ENCODE measurements at places on chromosomes 13 and 19.

- no peak for DNase-seq
Observed at GRCh38 chr13:65585346-65585745, 1644.8 kb downstream of the PCDH9 start.

DNA sequence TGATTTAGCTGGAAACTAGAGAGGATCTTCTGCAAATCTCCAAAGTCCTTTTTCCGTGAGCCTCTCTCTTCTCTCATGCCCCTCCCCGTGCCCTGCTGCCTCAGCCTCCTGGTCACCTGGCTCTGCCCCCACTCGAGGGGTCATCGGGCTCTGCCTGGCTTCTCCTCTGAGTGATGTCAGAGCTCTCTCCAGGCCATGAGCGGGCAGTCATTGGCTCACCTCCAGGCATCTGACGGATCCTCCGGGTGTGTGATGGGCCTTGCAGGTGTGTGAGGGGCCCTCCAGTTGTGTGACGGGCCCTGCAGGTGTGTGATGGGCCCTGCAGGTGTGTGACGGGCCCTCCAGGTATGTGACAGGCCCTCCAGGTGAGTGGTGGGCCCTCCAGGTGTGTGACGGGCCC, 10.3 kb upstream of the GAS6 start:
- no peak for DNase-seq

DNA sequence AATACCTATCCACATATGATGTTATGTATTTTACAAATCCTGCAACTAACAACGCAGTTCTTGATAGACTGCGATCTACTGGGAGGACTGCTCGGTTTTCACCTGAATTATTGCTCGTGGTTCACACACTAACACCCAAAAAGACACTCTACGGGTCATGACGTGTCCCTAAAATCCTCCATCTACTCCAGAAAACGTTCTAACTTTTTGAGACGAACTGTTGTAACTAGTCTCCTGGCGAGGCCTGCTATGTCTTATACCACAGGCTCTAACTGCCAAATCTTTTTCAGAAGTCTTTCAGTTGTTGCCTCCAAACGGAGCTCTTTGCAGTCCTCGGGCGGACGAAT, 108.2 kb downstream of the KCNRG start:
- DNase-seq, result no peak

DNA sequence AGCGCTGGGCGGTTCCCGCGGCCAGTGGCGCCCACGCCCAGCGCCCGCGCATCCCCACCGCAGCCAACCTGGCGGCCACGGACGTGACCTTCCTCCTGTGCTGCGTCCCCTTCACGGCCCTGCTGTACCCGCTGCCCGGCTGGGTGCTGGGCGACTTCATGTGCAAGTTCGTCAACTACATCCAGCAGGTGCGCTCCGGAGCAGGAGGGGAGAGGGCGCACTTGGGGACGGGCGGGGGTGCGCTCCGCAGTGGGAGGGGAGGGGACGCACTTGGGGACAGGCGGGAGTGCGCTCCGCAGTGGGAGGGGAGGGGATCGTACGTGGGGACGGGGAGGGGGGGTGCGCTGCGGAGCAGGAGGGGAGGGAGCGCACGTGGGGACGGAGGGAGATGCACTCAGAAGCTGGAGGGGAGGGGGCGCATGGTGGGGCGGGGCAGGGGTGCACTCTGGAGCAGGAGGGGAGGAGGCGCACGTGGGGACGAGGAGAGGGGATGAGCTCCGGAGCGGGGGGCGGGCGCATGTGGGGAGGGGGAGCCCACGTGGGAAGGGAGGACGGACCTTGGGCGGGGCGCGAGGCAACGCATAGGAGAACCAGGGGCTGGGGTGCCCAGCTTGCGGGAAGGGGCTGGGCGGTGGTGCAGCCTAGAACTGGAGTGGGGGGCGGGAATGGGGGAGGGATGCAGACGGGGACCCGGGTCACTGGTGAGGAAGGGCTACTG, 1.5 kb downstream of the KISS1R start:
- DNase-seq, result no peak

DNA sequence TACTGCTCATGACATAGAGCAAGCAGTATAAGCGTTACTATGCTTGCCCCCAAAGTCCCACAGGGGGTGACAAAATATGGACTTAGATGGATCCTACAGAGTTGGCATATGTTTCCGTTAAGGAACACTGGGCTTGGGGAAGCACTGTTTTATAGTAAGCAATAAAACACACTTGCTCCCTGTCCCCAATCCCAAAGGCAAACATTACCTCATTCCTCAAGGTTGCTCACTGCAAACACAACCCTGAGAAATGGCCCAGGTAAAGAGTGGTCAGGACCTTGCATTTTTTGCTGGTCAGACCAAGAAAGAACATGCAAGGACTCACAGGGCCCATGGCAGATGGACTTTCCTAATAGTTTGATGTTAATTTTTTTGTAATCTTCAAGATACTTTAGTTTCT, 32.3 kb downstream of the UGGT2 start:
- no peak for DNase-seq

DNA sequence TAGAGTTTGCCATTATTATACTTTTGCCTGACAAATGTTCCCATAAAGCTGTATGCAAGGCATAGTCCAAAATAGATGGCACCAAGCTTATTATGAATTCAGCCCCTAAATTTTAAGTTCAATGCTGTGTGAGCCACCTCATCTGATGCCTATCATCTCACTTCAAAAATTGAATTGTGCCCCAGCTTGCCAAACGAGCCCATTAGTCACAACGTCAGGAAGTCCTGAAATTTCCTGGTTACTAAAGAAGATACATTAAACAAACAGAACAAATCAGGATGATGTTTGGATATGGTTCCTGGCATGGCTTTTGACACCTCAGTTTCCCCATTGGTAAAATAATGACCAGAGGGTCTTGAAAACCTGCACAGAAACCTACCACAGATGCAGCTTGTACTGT, 147.5 kb upstream of the SOX21 start:
- no peak for DNase-seq

DNA sequence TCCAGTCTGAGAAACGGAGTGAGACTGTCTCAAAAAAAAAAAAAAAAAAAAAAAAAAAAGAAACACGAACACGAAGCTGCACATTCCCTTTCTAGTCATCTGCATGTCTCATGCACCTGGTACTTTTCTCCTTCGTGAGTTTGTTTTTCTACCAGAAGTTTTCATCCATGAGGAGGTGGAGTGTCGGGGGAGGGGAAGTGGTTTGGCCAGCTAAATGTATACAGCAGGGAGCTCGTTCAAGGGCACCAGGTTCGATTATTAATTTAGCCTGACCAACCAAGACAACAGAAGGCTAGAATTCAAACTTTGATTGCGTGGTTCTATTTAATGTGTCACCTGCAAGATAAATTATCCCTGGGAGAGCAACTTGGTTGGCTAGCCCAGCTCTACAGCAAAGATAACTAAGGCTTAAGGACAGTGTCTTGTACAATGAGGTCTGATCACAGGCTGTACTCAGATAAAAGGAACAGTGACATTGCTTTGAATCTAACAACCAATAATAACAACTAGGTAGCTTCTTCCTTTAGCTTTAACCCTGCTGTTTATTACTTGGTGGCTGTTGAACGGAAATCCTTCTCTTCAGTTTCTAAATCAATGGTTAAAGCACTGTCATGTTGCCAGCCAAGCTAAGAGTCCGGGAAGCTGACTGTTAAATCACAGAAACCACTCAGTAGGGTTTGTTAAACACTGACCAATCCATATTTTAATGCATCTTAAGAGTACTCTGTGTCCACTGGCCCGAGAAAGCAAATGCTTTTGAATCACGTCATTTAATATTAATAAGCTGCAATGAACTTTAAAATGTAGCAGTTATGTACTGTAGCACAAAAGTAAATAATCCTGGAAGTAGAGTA, 98.4 kb upstream of the STARD13 start:
- no peak for DNase-seq

- DNase-seq, result no peak
Observed at GRCh38 chr13:94330552-94331071, 148.9 kb downstream of the DCT start.

DNA sequence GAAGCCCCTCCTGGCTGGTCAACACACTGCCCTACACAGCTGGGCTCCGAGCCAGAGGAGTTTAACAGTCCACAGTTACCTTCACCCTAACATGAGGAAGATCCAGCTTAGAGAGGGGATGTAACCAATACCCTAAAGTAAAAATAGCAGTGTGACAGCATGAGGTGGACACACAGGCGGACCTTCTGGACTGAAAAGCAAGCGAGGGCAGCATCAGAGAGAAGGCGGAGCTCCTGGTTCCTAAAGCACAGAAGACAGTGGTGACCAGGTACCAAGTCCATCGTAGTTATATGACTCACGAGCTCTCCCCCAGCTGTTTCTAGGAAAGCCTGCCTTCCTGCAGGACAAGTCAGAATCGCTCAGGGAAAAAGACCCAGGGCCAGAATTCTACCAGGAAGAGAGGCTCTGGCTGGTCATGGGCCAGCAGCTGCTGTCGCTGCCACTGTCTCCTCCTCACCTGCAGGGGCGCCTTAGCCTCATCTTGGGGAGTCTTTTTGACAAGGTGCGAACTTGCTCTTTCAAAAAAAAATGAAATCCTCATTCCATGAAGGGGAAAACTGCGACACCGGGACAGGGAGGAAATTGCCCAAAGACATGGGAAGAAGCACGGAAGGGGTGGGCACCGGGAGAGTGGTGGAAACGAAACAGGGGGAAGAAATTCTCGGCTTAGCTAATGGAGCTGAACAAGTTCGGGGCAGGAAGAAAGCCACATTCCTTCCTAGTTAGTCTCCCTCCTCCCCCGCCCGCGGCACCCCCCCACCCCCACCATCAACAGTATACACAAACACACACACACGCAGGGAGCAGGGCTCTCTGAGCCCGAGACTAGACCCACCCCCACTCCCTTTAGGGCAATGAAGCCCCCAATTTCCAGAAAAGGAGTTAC, 1.7 kb downstream of the ELL start:
- DNase-seq, result no peak

DNA sequence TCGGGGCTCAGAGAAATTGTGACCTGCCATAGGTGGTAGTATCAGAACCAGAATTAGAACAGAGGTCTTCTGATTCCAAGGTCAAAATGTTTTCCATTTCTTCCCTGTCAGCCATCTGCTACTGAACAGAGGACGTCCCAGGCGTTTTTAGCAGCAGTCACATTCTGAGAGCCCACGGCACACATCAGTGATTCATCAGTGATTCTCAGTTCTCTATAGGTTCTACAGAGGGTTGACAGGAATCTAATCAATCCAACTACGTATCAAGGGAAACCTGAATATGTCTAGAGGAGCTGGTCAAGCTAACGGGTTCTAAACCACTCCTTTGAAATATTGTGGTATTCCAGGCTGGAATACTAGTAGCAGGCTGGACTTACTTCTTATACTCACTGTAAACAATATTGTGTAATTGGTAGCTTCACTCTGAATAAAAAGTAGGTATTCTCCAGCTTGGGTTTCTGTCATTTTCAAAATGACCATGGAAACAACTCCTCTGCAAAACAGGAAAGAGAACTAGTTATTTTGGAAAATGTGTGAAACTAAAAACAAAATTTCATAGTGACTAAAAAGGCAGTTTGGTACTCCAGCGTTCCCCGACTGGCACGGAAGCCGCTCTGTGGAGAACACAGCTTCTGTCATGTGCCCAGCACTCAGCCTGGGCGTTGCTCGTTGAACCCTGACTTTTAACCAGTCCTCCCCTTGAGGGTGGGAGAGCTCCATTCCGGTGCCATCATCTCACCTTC, 43.2 kb downstream of the FLT3 start:
- no peak for DNase-seq

- DNase-seq, result no peak
Observed at GRCh38 chr19:18379803-18380747, 5.9 kb upstream of the GDF15 start.

- DNase-seq, result no peak
Observed at GRCh38 chr19:55585658-55586339, 5.2 kb upstream of the ZNF579 start.

- no peak for DNase-seq
Observed at GRCh38 chr19:28840891-28841290, 372.1 kb downstream of the UQCRFS1 start.

- peak; percentile 78 for DNase-seq
Observed at GRCh38 chr19:53868892-53869804, 1.5 kb downstream of the MYADM start.

DNA sequence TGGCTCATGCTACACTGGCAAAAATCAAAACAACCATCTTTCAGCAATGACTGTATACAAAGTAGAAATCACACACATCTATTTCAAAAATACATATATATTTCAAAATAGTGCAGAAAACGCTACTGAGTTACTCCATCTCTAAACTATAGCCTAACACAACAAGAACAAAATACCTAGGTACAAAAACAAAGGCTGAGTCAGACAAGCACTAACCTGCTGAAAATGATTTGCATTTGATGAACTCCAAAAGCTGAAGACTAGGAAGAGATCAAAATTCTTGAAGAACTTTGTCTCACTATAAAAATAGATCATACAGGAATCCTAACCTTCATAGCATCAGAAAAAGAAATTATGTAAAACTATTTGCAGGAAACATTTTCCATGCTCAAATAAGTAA, 381.6 kb downstream of the EFNB2 start:
- DNase-seq, result no peak

DNA sequence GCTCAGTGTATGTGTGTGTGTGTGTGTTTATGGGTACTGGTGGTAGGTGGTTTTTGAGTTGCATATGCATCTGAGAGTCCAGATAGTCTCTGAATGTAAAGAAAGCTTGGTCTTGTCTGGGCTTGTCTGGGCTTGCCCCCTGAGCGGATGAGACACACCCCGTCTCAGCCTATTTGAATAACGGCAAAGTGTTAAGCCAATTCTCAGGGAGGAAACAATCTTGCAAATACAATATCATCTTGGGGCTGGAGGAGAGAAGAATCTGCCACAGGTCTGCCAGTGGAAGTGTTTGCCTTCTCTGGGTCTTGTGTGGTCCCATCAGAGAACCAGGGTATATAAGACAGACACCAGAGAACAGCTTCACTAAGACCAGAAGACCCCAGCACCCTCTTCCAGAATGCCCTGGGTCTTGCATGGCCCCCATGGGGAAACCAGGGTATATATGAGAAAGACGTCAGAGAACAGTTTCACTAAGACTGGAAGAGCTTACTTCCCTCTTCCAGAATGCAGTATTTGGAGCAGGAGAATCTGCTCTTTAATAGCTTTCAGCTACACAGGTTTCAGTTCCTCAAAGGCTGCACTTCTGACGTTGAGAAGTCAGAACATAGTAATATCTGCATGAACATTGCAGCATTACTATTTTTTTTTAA, 13.3 kb downstream of the CD70 start:
- DNase-seq, result no peak
